Fibroblast of skin of back (primary cell): ENCODE measurements at places on chromosomes 13 and 19.

GRCh38 chr19:3801412-3802096, 15.4 kb upstream of the MATK start:
- DNase-seq: no peak

DNA sequence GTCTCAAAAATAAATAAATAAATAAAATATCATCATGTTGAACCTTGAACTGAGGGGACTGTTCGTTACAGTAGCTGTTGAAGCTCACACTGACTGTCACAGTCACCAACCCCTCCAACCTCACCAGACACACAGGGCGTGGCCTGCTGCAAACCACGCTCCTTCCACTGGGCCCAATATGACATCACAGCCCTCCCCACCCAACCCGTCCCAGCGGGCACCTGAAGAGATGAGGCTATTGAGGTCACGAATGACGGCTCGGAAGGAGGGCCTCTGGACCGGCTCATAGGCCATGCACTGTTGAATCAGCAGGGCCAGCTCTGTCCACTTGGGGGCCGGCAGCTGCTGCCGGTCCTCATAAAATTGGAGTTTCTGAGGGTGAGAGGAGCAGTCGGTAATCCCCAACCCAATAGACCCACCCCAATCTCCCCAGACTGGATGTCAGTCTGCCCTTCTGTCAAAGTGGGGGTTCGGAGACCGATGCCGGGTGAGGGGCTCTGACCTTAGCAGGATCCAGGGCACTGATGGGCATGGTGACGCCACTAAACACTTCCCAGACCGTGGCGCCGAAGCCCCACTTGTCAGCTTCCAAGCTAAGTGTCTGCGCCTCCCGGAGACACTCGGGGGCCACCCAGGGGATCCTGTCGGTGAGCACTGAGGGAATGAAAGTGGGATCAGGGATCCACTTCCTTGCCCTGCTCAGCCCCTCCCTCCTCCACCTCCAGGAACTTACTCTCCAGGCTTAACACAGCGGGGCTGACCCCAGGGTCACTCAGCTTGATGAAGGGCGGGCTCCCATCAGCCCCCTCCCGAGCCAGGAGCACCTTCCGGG, 13.2 kb downstream of the JAK3 start:
- DNase-seq: no peak

DNA sequence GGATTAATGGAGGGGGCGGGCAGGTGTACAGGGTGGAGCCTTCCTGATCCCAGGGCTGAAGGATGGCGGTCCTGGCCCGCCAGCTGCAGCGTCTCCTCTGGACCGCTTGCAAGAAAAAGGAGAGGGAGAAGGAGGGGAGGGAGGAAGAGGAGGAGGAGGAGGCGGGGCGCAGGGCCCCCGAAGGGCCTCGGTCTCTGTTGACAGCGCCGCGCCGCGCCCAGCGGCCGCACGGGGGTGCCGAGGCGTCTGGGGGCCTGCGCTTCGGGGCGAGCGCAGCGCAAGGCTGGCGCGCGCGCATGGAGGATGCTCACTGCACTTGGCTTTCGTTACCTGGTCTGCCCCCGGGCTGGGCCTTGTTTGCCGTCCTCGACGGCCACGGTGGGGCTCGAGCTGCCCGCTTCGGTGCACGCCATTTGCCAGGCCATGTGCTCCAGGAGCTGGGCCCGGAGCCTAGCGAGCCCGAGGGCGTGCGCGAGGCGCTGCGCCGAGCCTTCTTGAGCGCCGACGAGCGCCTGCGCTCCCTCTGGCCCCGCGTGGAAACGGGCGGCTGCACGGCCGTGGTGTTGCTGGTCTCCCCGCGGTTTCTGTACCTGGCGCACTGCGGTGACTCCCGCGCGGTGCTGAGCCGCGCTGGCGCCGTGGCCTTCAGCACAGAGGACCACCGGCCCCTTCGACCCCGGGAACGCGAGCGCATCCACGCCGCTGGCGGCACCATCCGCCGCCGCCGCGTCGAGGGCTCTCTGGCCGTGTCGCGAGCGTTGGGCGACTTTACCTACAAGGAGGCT, at the start of gene PPM1N:
PPM1N (plus strand) TSS at position 33 of the 785 bp plus-strand sequence; CDS start at position 63, 30 bp downstream.
- DNase-seq: no peak

- DNase-seq: no peak
Measured at GRCh38 chr19:3136684-3137055, 837 bp downstream of the GNA15 start.

- peak; percentile 18 for DNase-seq
Measured at GRCh38 chr19:19420570-19421298, 15.3 kb downstream of the GATAD2A start.

DNA sequence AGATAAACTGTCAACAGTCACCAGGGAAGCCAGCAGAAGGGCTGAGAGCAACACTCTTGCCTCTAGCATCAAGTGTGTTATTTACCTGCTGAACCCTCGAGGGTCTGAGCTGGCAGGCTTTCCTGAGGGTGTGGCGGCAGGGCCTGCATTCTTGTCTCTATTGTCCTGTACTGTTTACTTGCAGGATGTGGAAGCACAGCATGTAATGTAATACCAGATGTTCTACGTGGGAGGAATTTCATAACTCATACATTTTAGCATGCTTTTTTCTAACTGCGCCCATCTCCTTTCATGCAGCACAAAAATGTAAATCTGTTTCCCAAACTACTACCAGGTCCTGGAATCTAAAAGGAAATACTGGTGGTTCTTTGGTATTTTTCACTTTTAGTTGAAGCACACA, 153.1 kb downstream of the RGCC start:
- DNase-seq: peak; percentile 93

- peak; percentile 62 for DNase-seq
Measured at GRCh38 chr13:30422054-30422839, at the start of gene UBE2L5. Gene UBE2L5, plus strand, starts transcription at chr13:30422493. Its CDS starts 5,498 bp downstream, at chr13:30427991.

GRCh38 chr13:75798353-75799255, 162.5 kb downstream of the LMO7 start:
- peak; percentile 39 for DNase-seq

DNA sequence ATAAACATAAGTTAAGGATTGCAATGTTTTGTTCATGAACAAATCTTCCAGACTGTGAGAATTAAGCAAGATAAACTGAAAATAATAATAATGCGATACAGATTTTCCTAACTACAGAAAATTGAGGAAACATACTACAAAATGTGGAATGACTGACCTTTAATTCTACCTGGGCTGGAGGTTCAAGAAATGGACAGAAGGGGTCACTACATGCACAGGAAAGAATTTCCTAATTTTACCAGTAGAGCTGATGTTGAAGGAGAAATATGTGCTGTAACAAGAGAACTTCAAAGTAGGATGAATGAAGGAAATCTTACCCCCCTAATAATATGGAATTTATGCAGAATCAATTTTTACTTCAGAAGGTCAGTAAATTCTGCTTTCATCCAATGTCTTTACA, 62.3 kb downstream of the ZNF627 start:
- DNase-seq: peak; percentile 18

GRCh38 chr19:30471441-30471840, 99.3 kb downstream of the ZNF536 start:
- no peak for DNase-seq

GRCh38 chr13:42969565-42970172, 22.4 kb downstream of the EPSTI1 start:
- peak; percentile 68 for DNase-seq

GRCh38 chr13:99987154-99988019, 5.8 kb downstream of the ZIC2 start:
- DNase-seq: no peak

- no peak for DNase-seq
Measured at GRCh38 chr13:72384186-72384823, 343.1 kb downstream of the MZT1 start.

DNA sequence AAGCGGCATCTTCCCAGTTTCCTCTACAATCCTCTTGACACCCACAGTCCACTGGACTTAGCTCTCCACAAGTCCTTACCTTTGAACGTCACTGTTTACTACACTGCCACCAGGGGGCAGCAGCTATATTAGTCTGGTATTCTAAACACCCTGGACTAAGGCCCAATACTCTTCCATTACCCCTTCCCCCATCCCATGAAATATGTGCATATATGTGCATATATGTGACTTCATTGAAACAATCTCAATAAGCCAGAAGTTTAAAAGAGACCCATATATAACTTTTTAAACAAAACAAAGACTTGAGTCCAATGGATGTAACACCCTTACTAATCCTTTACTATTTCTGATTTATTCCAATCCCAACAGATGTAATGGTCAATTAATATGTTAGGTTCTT, 15.5 kb downstream of the GGACT start:
- DNase-seq: peak; percentile 71

- DNase-seq: no peak
Measured at GRCh38 chr19:48194844-48195830, 24.7 kb downstream of the ZSWIM9 start.

DNA sequence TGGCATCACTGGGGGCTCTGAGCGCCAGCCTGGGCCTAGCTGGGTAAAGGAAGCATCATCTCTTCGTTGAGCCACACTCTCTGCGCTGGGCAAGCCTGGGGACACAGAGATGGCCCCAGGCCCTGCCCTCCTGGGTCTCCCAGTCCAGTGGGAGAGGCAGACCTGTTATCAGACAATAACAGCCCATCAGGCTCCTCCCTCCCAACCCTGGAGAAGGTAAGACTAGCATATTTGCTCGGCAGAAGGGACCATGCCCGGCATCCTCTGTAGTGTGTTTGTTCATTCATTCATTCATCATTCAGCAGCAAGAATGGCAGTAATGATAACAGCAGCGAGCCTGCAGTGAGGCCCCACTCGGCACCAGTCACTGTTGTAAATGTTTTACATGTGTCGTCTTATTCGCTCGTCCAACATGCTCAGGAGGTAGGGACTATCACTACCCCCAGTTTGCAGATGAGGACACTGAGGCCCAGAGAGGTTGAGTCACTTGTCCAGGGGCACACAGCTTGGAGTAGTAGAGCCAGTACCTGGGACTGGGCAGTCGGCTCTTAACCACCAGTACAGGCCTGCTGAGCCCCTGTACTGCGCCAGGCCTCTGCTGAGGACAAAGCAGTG, 33.2 kb downstream of the PAK4 start:
- no peak for DNase-seq

DNA sequence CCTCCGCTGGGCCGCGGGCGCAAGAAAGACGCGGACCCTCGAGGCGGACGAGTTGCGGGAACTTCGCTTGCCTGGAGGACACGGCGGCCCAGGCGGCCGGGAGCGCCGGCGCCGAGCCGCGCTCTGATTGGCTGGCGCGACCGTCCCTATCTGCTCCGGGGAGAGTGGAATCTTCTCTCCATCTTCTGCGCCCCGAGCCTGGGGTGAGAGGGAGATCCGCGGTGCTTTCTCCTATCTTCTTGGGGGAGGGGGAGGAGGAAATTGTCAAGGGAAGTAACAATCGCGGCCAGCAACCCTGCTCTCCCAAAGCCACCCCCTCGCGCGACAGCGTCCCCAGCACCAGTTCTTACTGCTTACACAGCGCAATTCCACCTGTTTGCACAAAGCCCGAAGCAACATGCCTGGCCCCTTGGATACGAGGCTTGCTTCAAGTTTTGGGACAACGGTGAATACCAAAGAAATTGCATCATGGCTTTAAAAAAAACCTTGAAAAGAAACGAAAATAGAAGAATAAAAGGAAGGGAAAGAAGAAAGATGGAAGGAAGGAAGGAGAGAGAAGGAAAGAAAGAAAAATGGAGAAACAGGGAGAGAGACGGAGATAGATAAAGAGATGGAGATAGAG, 4.8 kb downstream of the SOX21 start:
- DNase-seq: no peak

GRCh38 chr19:10305139-10305806, 4.3 kb downstream of the ZGLP1 start:
- DNase-seq: peak; percentile 52

GRCh38 chr13:50651922-50652321, 191.6 kb downstream of the DLEU7 start:
- no peak for DNase-seq

DNA sequence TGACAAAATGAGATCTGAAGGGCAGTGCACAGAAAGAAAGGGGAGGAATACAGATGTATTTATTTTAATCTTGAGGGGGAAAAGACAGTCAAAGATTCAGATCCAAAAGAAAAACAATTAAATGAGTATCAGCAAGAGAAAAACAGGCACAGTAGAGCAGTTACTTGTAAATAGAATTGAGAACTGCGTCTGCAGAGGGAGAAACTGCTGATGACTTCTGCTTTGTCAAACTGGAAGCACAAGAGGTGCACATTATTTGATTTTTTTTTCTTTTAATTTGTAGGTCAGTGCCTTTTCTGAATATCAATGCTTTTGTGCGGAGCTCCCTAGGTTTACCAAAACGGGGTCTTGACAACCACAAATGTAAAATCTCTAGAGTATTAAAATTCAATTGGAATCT, 37.3 kb downstream of the EFNB2 start:
- no peak for DNase-seq

DNA sequence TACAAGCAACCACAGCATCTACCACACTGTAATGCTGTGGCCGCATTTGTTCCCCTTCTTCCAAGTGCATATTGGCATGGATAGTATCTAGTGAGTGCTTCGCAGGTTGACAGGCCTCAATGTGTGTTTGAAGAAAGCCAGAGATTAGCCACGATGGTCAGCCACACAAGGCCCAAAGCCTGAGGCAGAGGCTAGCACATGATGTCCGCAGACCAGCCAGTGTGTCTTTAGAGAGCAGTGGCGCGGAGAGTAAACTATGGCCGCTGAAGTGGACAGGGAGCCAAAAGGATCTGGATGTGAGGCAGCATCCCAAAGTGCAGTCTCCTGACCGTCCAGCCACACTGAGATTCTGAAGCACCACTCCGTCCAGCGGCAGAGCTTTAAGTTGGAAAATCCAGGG, 36.0 kb downstream of the BRD4 start:
- DNase-seq: no peak

DNA sequence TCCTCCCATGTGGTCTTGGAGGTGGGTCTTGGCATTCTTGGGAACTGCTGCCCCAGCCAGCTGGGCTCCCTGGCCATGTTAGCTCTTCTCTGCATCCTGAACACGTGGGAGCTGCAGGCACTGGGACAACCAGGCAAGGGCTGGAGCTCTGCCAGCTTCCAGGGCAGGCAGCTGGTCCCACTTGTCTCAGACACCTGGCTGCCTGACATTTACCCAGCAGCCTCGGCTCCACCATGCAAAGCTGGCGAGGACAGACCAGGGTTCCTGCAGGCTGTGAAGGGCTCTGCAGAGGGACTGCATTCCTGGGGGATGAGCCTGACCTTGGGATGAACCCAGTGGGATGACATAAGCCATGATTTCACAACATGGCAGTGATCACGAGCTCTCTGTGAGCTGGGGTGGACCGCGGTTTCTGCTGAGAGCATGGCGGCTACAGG, 99.0 kb upstream of the TSHZ3 start:
- peak; percentile 75 for DNase-seq

- DNase-seq: peak; percentile 64
Measured at GRCh38 chr19:13859361-13859880, 17.5 kb upstream of the NANOS3 start.

- DNase-seq: peak; percentile 45
Measured at GRCh38 chr13:23462815-23463559, 29.5 kb upstream of the SACS start.
